ENCODE measurements at places on chromosomes 11 and 22.

GRCh38 chr11:130679247-130679646, 230.8 kb downstream of the ADAMTS15 start:
- no peak for DNase-seq

GRCh38 chr22:50727678-50728522, 10.1 kb upstream of the ACR start:
- no peak for DNase-seq

GRCh38 chr22:42317691-42318547, 47.5 kb upstream of the TCF20 start:
- DNase-seq = peak; percentile 70

DNA sequence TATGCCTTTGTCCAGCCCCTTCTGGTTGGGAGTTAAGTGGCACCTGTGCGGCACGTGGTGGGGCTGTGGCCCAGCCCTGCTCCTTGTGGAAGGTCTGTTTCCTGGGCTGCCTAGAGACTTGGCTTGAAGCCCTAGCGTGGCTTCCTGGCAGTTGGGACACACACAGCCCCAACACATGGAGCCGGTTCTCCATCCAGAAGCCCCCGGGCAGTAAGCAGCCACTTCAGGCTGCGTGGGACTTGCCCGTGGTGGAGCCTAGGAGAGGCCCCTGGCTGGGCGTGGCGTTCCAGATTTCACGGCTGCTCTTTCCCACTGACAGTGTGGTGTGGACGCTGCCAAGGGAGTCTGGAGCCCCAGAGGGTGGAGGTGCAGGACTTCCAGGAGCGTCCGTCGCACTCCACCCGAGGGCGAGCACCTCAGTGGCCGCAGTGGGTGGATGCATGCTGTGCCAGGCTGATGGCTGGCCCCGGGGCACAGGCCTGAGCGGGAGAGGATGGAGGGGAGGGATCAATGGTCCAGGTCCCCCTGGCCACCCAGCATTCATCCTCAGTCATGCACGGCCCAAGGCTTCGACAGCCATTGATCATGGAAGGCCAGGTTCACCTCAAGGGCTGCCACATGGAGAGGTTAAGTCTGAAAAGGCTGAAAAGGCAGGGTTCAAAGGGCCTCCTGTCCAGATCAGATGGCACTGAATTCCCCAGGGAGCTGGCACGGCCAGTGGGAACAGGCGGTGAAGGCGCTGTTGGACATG, 9.3 kb downstream of the CCND1 start:
- no peak for DNase-seq

GRCh38 chr22:38412435-38413084, 42.4 kb downstream of the KCNJ4 start:
- DNase-seq = peak; percentile 66

DNA sequence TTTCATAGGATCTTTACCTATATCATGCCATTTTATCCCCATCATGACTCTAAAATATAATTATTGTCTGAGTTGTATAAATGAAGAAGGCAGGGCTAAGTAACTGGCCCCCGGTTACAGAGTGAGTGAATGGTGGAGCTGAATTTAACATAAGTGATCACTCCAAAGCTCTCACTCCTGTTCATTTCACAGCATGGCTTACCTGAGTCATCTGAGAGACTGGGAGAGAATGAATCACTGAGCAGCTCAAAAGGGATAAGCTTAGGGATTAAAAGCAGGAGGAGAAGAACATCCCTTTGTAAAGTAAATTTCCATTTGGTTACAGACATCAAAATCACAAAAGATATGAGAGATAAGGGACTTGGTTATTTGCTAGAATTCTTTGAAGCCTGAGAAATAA, 294.0 kb upstream of the CTSC start:
- peak; percentile 25 for DNase-seq

DNA sequence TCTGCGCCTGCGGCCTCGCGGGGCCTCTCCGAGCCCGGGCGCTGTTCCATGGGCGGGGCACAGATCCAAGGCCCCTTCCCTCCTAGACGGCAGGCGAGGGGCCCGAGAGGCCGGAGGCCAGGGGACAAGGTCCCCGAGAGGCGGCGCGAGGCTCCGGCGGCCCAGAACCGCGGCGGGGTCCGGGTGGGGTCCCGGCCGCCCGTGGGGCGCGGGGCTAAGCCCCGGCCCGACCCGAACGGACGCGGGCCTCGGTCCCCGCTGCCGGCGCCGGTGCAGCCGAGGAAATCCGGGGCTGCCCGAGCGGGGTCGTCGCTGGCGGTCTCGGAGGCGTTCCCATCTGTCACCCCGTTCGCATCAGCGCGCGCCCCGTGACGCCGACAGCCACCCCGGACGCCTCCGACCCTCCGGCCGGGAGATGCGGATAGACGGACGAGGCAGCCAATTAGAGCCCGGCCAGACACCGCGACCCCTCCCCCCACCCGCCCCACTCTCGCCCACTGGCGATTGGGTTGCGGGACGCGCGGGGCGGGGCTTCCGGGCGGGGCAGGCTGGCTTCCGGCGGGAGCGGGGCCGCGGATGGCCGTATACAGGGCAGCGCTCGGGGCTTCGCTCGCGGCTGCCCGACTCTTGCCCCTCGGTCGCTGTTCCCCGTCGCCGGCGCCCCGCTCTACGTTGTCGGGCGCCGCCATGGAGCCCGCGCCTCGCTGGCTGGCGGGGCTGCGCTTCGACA, at the start of gene SELENOO:
Gene SELENOO (plus strand): TSS at position 551 of the 730 bp plus-strand sequence. CDS start 26 bp downstream, at position 577.
- DNase-seq = peak; percentile 90

DNA sequence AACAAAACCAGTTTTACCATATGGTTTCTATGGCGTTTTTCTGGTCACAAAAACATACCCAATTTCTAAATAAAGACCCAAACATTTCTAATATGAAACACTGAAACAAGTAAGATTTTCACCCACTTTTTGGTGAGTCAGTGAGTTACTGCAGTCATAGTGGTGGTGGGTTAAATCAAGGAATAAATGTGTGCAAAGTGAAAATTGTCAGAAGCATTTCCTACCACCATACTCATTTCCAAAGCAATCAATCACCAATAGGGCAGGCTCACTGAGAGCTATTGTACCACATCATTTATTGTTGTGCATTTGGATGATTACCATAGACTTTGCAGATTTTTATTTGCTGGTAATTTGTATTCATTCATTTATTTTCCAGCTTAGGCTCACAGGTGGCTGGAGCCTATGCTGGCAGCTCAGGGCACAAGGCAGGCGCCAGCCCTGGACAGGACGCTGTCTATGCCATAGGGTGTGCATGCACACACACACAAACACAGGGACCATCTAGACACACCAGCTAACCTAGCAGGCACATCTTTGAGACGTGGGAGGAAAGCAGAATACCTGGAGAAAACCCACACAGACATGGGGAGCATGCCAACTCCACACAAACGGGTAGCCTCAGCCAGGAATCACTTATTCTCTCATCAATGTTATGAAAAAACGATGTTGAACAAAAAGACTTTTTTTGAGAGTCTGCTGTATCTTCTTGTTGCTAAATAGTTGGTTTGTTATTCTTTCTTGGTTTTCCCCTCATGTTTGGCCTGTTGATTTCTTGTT, 5.1 kb downstream of the FAM118B start:
- DNase-seq = no peak

- no peak for DNase-seq
Observed at GRCh38 chr22:40432157-40432556, 61.8 kb downstream of the SGSM3 start.

DNA sequence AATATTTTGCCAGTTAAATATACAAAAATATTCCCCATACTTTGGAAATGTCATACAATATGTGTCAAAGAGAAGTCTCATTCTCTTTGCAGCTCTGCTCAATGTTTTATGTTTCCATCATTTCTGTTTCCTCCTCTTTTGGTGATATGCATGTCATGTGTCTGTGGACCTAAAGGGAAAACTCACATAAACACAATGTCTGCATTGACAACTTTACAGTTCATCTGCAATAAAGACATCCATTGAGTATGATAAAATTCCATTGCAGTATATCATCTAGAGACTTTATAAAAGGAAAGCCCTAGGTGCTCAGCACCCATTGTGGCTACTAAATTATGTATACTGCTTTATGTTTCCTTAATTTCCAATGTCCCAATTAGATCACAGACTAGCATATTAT, 461.3 kb upstream of the FAT3 start:
- DNase-seq = no peak

GRCh38 chr11:114060392-114061047, 1.0 kb downstream of the ZBTB16 start:
- peak; percentile 51 for DNase-seq

DNA sequence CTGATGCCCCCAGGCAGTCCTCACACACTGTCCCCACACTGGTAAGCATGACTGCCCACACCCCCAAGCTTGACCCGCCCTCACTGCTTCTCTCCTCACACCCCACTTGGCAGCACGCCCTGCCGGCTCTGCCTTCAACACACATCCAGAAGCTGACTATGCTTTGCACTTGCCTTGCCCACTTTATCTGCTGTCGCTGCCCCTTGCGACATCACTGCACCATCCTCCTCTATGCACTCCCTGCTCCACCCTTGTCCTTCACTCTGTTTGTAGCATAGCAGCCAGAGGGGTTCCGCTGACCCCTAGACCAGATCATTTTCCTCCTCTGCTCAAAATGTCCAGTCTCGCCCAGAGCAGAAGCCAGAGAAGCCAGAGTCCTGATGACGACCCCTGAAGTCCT, 25.3 kb upstream of the SLC25A1 start:
- DNase-seq = no peak

Measured in GM23338 (cell line).